Pancreas (tissue), 10 donors: ENCODE measurements at places on chromosomes 16 and 17.
A peak's percentile ranks its signal among the peaks of the same experiment; 100 is the strongest.

- DNase-seq, result no peak
Observed at GRCh38 chr17:76927577-76927976, 59.4 kb downstream of the MGAT5B start.

- no peak for DNase-seq
Observed at GRCh38 chr16:9950658-9951057, 231.6 kb downstream of the GRIN2A start.

- no peak for DNase-seq
Observed at GRCh38 chr16:88406096-88407041, 23.6 kb downstream of the ZNF469 start.

DNA sequence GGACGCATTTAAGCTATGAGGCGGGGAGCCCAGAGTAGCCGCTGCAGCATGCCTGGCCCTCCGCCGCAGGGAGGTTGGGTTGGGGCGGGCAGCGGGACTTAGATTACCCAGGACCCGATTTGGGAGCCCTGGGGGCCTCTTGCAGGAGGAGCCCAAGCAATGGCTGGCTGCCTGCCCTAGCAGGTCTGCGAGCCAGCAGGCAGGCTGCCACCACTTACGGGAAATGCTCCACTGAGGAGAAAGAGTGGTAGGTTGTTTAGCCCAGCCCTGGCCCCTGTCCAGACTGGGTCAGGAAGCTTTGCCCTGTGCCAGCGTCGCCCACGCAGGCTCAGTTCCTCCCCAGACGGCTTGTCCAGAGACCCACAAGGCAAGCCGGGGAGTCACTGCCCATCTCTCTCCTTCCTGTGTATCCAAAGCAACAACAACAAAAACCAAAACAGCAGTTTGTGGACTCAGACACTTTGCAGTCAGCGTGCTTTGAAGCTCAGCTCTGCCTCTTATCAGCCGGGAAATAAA lies 10.3 kb upstream of the TVP23A start:
- peak; percentile 96 for DNase-seq

- DNase-seq, result no peak
Observed at GRCh38 chr17:77264617-77265230, 124.0 kb downstream of the SEC14L1 start.

GRCh38 chr17:19631905-19632304 lies 16.6 kb upstream of the ALDH3A2 start:
- no peak for DNase-seq

- no peak for DNase-seq
Observed at GRCh38 chr17:28407130-28407973, 1.3 kb upstream of the SLC46A1 start.

GRCh38 chr16:31077592-31078396 lies 3.6 kb downstream of the ZNF646 start:
- DNase-seq, result no peak
